Spinal cord (tissue), 10 donors: ENCODE measurements at places on chromosomes 5 and 9.

DNA sequence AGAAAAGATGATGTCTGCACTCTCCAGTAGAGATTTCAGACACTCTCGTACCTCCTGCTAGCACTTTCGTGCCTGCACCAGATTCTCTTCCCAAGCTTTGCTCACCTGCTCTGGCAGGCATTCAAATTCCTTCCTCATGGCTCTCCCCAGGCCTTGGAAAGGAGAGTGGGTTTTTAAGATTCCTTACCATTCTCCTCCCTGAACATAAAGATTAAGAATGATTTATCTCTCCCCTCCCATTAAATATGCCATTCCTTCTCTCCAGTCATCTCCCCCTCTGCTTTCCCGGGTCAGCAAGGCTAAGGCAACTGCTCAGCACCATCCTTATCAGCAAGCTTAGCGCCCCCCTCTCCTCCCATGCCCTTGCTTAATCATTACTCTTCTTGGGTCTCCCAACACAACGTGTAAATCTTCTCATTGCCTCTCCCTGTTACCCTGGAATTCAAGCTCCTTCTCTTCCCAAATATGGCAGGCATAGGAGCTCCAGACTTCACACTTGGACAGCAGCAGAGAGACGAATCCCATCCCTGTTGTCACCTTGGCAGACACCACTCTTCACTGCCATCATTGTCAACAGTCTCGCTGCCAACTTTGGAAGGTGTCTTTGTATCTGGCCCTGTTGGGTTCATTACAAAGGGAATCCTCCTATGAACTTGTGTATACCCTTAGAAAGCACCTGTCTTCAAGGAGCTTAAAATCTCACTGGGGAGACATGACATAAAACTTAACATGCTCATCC lies 332.9 kb downstream of the SLIT3 start:
- H3K36me3 ChIP-seq, result no peaks in the 10 kb centered on the region
- no peak for DNase-seq
- no peaks in the 10 kb centered on the region for H3K27me3 ChIP-seq
- no peak overlapping the region for H3K27ac ChIP-seq
- H3K4me3 ChIP-seq, result no peak overlapping the region

DNA sequence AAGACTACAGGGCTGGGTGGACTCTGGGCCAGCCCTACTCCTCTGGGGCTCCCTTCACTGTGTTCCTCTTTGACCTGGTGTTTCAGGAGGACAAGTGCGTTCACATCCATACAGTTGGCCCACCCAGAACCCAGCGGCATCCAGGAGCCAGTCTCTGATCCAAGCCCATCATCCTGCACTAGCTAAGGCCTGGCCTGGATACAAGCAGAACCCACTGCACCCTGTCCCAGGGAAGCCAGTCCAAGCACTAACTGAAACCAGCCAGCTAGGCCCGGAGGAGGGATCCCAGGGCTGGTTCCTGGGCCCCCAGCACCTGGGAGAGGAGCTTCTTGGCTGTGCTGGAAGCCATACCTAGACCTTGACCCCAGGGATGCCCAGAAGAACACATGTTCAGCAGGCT lies 4.1 kb upstream of the GBGT1 start:
- H3K4me3 ChIP-seq, result no peak overlapping the region
- DNase-seq, result no peak
- no peak overlapping the region for H3K27ac ChIP-seq
- H3K4me1 ChIP-seq, result peaks cover 19% of the 10 kb centered on the region
- H3K27me3 ChIP-seq, result peaks cover 20% of the 10 kb centered on the region

GRCh38 chr9:98081477-98082219 lies 25.1 kb downstream of the NANS start:
- DNase-seq, result no peak
- peaks cover 6% of the 10 kb centered on the region for H3K4me1 ChIP-seq
- H3K27ac ChIP-seq, result no peak overlapping the region
- H3K27me3 ChIP-seq, result no peaks in the 10 kb centered on the region
- peaks cover 24% of the 10 kb centered on the region for H3K36me3 ChIP-seq
- no peak overlapping the region for H3K4me3 ChIP-seq

- no peaks in the 10 kb centered on the region for H3K27me3 ChIP-seq
- DNase-seq, result no peak
- no peak overlapping the region for H3K4me3 ChIP-seq
Observed at GRCh38 chr9:95182854-95183563, 134.5 kb downstream of the FANCC start.

GRCh38 chr5:96817506-96817905 lies 9.8 kb upstream of the ERAP1 start:
- H3K4me1 ChIP-seq, result no peaks in the 10 kb centered on the region
- no peaks in the 10 kb centered on the region for H3K36me3 ChIP-seq
- peak; percentile 60 for DNase-seq
- no peak overlapping the region for H3K27ac ChIP-seq

- peaks cover 2% of the 10 kb centered on the region for H3K36me3 ChIP-seq
- no peak overlapping the region for H3K4me3 ChIP-seq
- no peak overlapping the region for H3K27ac ChIP-seq
- peaks cover 8% of the 10 kb centered on the region for H3K27me3 ChIP-seq
- DNase-seq, result no peak
Observed at GRCh38 chr9:136762221-136762691, 2.1 kb downstream of the LCN15 start.

- no peak overlapping the region for H3K4me3 ChIP-seq
- H3K27ac ChIP-seq, result no peak overlapping the region
- DNase-seq, result no peak
- H3K4me1 ChIP-seq, result no peaks in the 10 kb centered on the region
- no peaks in the 10 kb centered on the region for H3K36me3 ChIP-seq
Observed at GRCh38 chr5:166509085-166509484, 1782.4 kb upstream of the WWC1 start.

DNA sequence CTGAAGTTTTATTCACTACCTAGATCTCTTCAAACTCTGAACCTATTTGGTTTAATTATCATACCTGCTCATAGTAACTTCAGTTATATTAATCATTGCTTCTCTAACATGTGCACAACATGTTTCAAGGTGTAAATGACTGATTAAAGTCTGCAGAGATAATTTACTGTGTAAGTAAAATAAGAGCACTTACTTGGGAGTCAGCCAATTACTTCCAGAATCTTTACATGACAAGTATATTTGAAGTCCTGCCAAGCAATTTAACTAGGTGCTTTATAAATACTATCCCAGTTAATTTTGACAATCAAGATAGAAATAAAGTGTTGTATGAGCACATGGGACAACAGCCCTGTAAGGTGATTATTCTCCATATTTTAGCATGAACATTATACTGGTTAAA lies 109.9 kb downstream of the RFX3 start:
- no peaks in the 10 kb centered on the region for H3K4me1 ChIP-seq
- H3K27me3 ChIP-seq, result no peaks in the 10 kb centered on the region
- no peak overlapping the region for H3K27ac ChIP-seq
- H3K36me3 ChIP-seq, result no peaks in the 10 kb centered on the region
- no peak overlapping the region for H3K4me3 ChIP-seq

DNA sequence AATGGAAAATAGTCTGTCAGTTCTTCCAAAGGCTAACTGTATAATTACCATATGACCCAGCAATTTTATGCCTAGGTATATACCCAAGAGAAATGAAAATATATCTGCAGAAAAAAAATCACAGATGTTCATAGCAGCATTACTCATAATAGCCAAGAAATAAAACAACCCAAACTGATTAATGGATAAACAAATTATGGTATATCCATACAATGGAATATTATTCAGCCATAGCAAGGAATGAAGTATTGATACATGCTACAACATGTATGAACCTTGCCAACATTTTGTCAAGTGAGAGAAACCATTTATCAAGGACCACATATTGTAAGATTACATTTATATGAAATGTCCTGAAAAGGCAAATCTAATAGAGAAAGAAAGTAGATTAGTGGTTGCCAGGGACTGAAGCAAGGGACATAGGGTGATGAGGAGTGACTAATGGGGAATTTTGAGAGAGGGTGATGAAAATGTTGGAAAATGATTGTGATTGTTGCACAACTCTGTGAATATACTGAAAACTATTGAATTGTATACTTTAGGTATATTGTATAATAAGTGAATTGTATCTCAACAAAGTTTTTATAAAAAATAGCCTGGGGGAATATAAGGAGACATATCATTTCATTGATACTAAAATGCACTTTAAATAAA lies 114.4 kb downstream of the PBX3 start:
- no peak for DNase-seq
- H3K4me3 ChIP-seq, result no peak overlapping the region
- no peaks in the 10 kb centered on the region for H3K4me1 ChIP-seq
- no peaks in the 10 kb centered on the region for H3K27me3 ChIP-seq
- H3K36me3 ChIP-seq, result no peaks in the 10 kb centered on the region
- H3K27ac ChIP-seq, result no peak overlapping the region

GRCh38 chr9:78031444-78031892 lies at the start of gene GNAQ:
Gene GNAQ (minus strand): TSS chr9:78031811. CDS start chr9:78031235, 576 bp downstream.
- H3K4me1 ChIP-seq, result peaks cover 4% of the 10 kb centered on the region
- peak within 1 kb of the TSS; percentile 90 for H3K4me3 ChIP-seq
- H3K36me3 ChIP-seq, result no peaks in the 10 kb centered on the region
- peak within 1 kb of the TSS; percentile 94 for H3K27ac ChIP-seq

- H3K36me3 ChIP-seq, result no peaks in the 10 kb centered on the region
- no peak overlapping the region for H3K27ac ChIP-seq
- DNase-seq, result no peak
- H3K27me3 ChIP-seq, result no peaks in the 10 kb centered on the region
- no peak overlapping the region for H3K4me3 ChIP-seq
Observed at GRCh38 chr9:83701769-83702168, 6.0 kb downstream of the UBQLN1 start.

- H3K36me3 ChIP-seq, result no peaks in the 10 kb centered on the region
- no peak for DNase-seq
- H3K27me3 ChIP-seq, result no peaks in the 10 kb centered on the region
- H3K4me3 ChIP-seq, result no peak overlapping the region
Observed at GRCh38 chr5:92581690-92582089, 999.3 kb downstream of the NR2F1-AS1 start.

DNA sequence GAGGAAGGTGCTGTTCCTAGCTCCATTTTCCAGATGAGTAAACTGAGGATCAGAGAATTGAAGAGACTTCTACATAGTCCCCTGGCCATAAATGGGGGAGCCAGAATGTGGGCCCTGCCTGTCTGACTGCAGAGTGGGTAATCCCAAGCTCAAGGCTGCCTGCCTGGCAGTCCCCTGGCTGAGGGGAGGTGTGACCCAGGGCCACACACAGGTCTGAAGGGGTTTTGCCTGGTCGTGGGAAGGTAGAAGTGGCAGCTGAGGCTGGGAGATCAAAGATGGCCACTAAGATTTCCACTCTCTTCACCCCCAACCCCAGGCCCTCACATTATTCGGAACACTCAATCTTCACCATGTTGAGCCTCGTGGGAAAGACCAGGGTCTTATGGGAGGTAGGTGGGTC lies 176.3 kb downstream of the MACROH2A1 start:
- no peak for DNase-seq
- H3K27me3 ChIP-seq, result no peaks in the 10 kb centered on the region
- H3K27ac ChIP-seq, result no peak overlapping the region
- H3K36me3 ChIP-seq, result no peaks in the 10 kb centered on the region
- peaks cover 4% of the 10 kb centered on the region for H3K4me1 ChIP-seq

- H3K27ac ChIP-seq, result no peak overlapping the region
- H3K27me3 ChIP-seq, result no peaks in the 10 kb centered on the region
- DNase-seq, result no peak
- H3K36me3 ChIP-seq, result no peaks in the 10 kb centered on the region
- peaks cover 21% of the 10 kb centered on the region for H3K4me1 ChIP-seq
Observed at GRCh38 chr5:168368854-168369253, 77.4 kb downstream of the WWC1 start.
